ENCODE measurements at places on chromosomes 2 and 18. TPM values are rescaled to one million over a fixed set of nuclear protein-coding genes. Genes with fewer than 3 reads are reported as not detected.

ZAP70 gene
- not detected for total RNA-seq

DNA sequence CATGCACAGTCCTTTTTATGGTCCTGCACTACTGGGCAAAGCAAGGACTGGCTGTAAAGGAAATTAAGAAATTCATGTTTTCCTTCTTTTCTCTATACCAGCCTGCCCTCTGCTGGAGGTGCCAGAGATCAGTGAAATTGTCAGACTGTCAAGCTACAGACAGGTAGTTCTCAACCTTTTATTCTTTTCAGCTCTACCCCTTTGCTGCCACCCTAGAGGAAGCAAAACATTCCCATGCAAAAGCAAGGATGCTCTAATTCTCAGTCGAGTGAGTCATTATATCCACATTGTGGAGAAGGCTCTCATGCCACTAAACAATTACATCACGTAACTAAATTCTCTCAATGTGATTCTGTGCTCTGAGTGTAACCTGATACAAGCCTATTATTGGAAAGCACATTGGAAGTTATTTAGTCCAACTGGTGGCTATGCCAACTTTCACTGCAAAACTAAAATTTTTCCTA, 25.0 kb upstream of the RAPGEF4 start:
- no peak overlapping the region for H3K4me3 ChIP-seq
- no peak overlapping the region for H3K27ac ChIP-seq
- H3K4me1 ChIP-seq: no peaks in the 10 kb centered on the region
- no peaks in the 10 kb centered on the region for H3K27me3 ChIP-seq

DNA sequence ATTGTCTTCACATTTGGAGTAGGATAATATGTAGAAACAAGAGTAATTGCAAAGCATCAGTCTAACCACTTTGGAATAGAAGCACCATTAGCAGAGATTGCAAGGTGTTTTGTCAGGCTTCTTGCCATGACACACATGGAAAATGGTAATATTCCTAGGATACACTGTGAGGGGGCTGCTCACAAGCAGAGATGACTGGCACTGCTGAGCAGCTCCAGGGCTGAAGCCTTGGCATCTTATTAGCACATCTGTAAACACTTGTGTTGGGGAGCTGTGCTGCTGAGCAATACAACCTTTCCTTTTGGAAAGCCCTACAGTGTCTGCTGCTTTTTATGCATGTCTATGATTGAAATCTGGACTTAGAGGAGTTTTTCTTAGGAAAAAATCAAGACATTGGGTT, 602.2 kb downstream of the XIRP2 start:
- no peak overlapping the region for H3K27ac ChIP-seq
- H3K36me3 ChIP-seq: no peaks in the 10 kb centered on the region
- no peaks in the 10 kb centered on the region for H3K27me3 ChIP-seq

STPG4 gene
- 0.28 TPM for total RNA-seq

- H3K4me3 ChIP-seq: no peak overlapping the region
- no peak for DNase-seq
- no peaks in the 10 kb centered on the region for H3K4me1 ChIP-seq
- H3K27ac ChIP-seq: no peak overlapping the region
Observed at GRCh38 chr2:202628646-202629198, 6.0 kb upstream of the FAM117B start.

TCF7L1 gene
- total RNA-seq: 110 TPM

GRCh38 chr2:235765181-235765820, 271.5 kb downstream of the AGAP1 start:
- no peaks in the 10 kb centered on the region for H3K4me1 ChIP-seq
- H3K27me3 ChIP-seq: no peaks in the 10 kb centered on the region
- no peak overlapping the region for H3K4me3 ChIP-seq
- no peak overlapping the region for H3K27ac ChIP-seq
- no peaks in the 10 kb centered on the region for H3K36me3 ChIP-seq

DGUOK gene
- total RNA-seq: 110 TPM

GRCh38 chr2:103009871-103010270, 248.0 kb downstream of the TMEM182 start:
- no peaks in the 10 kb centered on the region for H3K36me3 ChIP-seq
- H3K4me1 ChIP-seq: no peaks in the 10 kb centered on the region
- no peak for DNase-seq
- no peaks in the 10 kb centered on the region for H3K27me3 ChIP-seq

DNA sequence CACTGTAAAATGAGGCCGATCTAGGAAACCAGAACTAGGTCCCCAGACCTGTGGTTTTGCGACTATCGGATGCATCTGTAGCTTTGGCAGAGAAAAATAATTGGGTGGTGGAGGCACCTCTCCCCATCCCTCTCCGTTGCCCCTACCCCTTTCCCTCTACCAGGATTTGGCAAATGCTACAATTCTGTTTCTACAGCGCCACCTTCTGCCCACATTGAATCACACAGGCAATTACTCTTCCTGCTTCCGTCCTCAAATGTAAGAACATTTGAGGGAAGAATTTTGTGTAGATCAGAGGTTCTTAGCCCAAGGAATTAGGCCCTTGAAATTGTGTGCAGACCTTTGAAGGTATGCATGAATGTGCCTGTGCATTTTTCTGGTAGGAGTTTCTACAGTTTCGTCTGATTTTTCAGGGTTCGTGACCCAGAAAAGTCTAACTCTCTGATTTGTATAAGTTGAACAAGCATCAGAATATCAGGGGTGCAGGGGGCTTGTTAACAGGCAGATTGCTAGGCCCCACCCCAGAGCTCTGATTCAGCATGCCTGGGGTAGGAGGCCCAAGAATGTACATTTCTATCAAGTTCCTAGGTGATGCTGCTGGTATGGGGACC, 11.2 kb downstream of the ATP6V1B1 start:
- H3K4me1 ChIP-seq: peaks cover 2% of the 10 kb centered on the region
- H3K4me3 ChIP-seq: no peak overlapping the region
- no peaks in the 10 kb centered on the region for H3K36me3 ChIP-seq
- H3K27me3 ChIP-seq: peaks cover 29% of the 10 kb centered on the region
- no peak for DNase-seq

RGPD3 gene
- total RNA-seq: 0.17 TPM

GRCh38 chr2:8376603-8377410, 305.0 kb upstream of the ID2 start:
- no peaks in the 10 kb centered on the region for H3K36me3 ChIP-seq
- no peaks in the 10 kb centered on the region for H3K27me3 ChIP-seq

DNA sequence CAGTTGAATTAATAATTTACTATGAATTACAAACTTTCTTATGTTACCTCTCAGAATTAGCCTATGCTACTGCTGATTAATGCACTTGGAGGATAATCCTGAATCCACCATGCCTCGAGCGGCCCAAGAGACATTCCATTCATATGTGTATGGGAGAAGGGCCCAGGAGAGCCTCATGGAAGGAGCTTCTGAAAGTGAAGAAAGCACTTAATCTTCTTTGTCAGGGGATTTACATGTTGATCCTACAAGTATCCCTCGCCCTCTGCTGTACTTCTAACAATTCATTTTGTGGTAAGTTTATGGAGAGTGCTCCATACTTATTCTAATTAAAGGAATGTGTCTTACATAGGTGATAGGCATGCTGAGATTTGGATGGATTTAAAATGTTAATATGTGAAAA, 1189.1 kb upstream of the NXPH2 start:
- H3K27me3 ChIP-seq: no peaks in the 10 kb centered on the region
- no peaks in the 10 kb centered on the region for H3K4me1 ChIP-seq
- H3K4me3 ChIP-seq: no peak overlapping the region
- no peak for DNase-seq
- H3K36me3 ChIP-seq: no peaks in the 10 kb centered on the region

DNA sequence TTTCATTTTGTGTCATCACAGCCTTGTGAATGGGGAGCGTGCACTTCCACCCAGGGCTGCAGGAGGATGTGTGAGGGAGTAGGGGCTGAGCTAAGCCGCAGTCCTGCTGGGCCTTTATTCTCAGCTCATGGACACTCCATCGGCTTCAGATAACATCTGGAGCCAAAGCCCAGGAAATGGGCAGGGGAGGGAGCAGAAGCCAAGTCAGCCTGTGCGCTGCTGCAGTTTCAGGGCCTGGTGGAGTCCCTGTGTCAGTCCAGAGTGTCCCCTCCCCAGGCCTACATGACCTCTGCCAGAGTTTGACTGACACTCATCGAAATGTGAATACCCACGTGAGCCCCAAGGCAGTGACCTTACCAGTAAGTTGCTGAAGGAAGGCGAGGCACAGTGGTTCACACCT, 242.2 kb downstream of the LOXHD1 start:
- no peak overlapping the region for H3K4me3 ChIP-seq
- no peaks in the 10 kb centered on the region for H3K36me3 ChIP-seq
- H3K4me1 ChIP-seq: peaks cover 22% of the 10 kb centered on the region
- H3K27ac ChIP-seq: no peak overlapping the region
- DNase-seq: no peak

DNA sequence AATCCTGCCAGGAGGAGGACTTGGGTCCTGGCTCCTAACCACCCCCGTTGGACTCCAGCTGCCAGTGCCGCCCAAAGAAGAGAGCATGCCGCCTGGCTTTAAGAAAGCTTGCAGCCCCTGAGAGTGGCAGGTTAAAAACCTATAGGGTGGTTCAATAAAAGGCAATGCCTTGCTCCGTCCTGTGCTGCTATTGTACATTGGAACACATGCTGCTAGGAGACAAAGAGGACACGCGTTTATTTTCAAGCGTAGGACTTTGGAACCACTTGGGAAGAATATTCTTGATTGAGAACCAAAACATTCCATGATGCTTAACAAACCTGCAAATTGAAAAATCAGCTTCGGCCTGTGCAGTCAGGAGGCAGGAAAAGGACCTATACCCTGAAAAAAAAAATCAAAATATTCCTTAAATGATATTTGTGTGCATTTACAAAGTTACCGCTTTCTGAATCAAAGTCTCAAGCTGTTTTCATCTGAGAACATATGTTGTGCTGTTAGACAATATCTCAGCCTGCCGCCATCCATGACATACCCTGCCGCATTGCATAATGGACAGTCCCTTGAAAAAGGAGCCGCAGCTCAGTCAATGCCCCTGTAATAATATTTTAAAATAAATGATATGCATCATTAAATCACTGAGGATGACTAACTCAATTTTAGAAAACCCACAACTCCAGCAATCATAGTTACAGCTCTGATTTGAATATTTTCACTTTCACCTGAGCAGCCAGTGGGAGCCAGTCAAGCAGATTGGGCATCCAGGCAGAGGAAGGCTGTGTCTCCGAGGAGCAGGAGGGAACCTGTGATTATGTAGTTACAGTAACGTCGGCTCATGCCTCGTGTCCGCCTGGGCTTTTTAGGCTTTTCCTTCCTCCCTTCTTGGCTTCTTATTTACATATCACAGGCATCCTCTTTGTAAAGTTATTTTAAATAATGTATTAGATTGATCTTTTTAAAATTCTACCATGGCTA, 805.6 kb upstream of the FANCL start:
- H3K27me3 ChIP-seq: no peaks in the 10 kb centered on the region
- H3K4me3 ChIP-seq: no peak overlapping the region
- no peak for DNase-seq
- H3K27ac ChIP-seq: no peak overlapping the region
- no peaks in the 10 kb centered on the region for H3K4me1 ChIP-seq

GPR45 gene
- total RNA-seq: not detected

DNA sequence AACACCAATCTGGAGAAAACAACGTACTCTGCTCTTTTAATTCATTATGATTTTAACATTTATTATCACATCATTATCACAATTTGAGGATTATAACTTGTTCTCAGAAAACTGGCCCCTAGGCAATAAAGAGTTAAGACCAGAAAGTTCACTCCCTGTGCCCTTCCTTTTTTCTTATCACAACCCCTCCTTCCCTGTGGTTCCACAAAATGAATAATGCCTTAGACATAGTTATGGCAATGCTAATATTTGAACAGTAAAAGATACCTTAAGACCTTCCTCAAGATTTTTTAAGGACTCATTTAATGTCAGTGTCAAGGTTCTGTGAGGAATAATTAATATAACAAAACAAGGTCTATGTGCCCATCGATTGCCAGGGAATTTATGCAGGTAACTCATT, 596.2 kb downstream of the ARHGAP15 start:
- DNase-seq: no peak
- H3K4me3 ChIP-seq: no peak overlapping the region
- H3K27me3 ChIP-seq: no peaks in the 10 kb centered on the region
- no peak overlapping the region for H3K27ac ChIP-seq
- H3K4me1 ChIP-seq: no peaks in the 10 kb centered on the region

GRCh38 chr2:32246911-32247310, 17.8 kb downstream of the NLRC4 start:
- H3K27ac ChIP-seq: no peak overlapping the region
- no peaks in the 10 kb centered on the region for H3K4me1 ChIP-seq
- no peaks in the 10 kb centered on the region for H3K27me3 ChIP-seq
- no peak overlapping the region for H3K4me3 ChIP-seq
- H3K36me3 ChIP-seq: no peaks in the 10 kb centered on the region

DNA sequence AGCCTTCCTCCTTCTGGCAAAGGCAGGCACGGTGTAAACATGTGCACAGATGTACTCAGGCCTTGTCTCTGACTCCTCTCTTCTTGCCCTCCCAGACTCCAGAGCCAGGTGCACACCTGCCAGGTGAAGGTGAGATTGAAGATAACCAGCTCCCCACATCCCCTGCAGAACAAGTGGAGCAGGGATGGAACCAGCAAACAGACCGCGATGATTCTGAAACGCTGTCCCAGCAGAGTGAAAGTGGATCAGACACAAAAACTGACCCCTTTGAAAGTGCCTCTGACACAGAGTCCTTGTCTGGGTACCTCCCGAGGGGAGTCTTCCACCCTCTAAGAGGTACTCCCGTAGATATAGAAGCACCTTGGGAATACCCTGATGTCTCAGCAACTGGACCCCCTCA, 77.2 kb downstream of the ARHGEF4 start:
- no peak overlapping the region for H3K27ac ChIP-seq
- DNase-seq: no peak
- H3K36me3 ChIP-seq: no peaks in the 10 kb centered on the region
- no peaks in the 10 kb centered on the region for H3K4me1 ChIP-seq
- H3K4me3 ChIP-seq: no peak overlapping the region

DNA sequence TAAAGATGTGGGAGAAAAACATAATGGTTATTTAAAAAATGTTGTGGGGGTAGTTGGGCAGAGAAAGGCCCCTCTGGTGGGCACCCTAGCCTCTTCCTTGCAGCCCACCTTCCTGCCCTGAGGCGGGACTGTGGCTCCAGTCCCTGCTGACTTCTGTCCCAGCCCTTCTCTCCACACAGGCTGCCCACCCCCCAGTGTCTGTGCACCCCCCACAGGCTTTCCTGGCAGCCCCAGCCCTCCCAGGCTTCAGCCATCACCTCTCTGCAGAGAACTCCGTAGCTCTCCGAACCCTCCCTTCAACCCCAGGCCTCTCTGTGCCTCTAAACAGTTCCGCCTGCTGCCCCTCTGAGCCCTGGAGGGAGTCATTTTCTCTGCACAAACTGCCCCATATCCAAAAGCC, 75.4 kb downstream of the DYSF start:
- H3K36me3 ChIP-seq: no peaks in the 10 kb centered on the region
- no peaks in the 10 kb centered on the region for H3K27me3 ChIP-seq
- peaks cover 11% of the 10 kb centered on the region for H3K4me1 ChIP-seq
- H3K27ac ChIP-seq: no peak overlapping the region
- no peak overlapping the region for H3K4me3 ChIP-seq

- no peaks in the 10 kb centered on the region for H3K36me3 ChIP-seq
- no peak overlapping the region for H3K4me3 ChIP-seq
- no peak overlapping the region for H3K27ac ChIP-seq
- no peak for DNase-seq
- no peaks in the 10 kb centered on the region for H3K27me3 ChIP-seq
- no peaks in the 10 kb centered on the region for H3K4me1 ChIP-seq
Observed at GRCh38 chr2:8541223-8541622, 140.6 kb upstream of the ID2 start.

All from H1 (cell line).